AG09309 (cell line): ENCODE measurements at places on chromosomes 6 and 20.

DNA sequence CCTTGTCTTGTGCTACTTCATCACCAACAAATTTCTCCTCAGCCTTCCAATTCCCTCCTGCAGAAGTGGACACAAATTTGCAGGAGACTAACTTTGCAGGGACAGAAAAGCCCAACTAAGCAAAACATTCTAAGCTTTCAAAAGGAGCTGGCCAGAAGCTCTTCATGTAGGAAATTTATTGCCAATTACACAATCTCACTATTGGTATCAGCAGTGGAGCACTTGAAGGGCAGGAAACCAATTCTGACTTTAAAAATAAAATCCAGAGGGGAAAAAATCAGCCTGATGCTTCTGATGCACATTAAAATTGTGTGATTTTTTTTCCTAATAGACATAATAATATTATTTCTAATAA, 193.3 kb downstream of the LY86 start:
- DNase-seq = no peak

DNA sequence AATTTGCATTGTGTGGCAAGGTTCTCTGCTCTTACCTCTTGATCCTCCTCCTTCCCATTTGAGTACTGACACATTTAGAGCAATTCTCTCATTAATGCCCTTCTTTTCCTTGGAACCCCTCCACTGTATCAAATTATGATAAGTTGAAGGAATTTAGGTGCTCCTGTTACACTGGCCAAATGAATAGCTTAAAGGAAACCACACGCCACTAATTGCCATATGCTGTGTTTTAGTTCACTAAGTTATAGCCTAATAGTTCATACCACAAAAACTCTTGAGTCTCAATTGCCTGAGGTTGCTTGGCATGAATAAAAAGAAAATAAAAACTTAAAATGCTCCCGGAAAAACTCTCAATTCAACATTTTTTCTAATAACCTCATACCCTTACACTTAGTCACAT, 1239.3 kb downstream of the EPHA7 start:
- no peak for DNase-seq

DNA sequence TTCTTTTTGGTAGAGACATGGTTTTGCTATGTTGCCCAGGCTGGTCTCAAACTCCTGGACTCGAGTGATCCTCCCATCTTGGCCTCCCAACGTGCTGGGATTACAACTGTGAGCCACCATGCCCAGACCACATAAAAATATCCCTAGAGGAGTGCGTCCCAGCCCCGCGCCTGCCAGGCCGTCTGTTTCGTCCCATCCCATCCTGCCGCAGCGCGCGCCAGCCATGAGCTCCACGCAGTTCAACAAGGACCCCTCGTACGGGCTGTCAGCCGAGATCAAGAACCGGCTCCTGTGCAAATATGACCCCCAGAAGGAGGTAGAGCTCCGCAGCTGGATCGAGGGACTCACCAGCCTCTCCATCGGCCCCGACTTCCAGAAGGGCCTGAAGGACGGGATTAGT, 16.6 kb upstream of the AMD1 start:
- no peak for DNase-seq

DNA sequence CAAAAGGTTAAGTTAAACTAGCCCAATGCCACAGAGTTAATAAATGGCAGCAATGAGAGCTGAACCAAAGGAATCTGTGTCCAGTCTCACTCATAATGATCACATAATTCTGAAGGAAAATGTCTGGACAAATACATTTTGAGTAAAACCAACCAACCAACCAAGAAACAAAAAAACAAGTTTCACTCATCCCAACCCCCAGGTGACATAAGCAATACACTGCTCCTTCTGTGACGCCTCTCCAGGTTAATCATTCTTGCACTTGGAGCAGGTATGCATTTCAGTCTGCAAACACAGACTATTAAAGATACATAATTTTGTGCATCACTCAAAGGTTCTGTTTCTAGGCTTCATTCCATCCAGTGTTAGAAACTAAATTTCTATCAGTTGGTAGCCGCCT, 35.2 kb upstream of the MC3R start:
- DNase-seq = no peak

DNA sequence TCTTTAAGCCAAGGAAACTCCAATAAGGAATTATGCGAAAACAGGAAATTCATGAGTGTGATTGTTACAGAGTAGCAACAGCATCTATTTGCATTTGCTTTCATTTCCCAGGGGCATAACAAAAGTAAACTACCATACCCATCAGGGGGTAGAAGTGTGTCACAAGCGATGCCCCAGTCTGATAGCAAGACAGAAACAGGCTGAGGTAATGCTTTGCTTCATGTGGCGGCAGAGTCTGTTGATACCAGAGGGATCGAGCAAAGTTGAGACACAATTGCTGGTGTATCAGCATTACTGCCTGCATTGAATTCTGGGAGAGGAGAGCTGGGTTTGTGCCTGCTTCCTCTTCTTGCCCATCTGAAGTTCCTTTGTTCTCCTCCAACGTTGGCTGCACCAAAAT, 51.2 kb upstream of the LYRM2 start:
- DNase-seq = no peak

DNA sequence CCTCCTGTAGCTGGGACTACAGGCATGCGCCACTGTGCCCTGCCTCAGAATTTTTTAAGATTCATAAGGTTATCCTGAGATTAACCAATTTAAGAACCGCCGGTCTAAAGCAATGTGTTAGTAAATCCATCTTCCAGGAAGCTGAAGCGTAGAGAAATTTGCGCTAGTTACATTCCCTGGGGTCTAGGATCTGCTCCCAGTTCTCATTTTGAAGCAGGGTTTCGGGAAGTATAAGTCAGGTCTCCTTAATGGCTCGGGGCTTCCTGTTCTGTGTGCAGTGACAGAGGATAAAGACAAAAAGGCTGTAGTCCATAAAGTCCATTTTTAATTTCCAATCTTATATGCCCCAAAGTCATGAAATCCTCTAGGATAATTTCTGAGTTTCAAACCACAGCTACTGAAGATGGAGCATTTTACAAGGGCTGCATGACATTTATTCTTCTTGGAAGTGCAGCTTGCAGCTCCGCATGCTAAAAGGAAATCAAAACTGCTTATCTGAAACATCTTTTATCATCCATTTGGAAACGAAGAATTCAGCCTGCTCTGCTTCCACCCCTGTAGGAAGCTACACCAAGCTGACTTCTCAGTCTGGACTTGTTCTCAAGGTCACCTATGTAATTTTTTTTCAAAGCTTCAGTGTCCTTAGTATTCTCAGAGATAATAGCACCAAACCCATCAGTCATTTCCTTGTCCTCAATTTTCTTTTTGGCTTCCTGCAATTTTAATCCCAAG, 326.1 kb downstream of the PRL start:
- DNase-seq = no peak

DNA sequence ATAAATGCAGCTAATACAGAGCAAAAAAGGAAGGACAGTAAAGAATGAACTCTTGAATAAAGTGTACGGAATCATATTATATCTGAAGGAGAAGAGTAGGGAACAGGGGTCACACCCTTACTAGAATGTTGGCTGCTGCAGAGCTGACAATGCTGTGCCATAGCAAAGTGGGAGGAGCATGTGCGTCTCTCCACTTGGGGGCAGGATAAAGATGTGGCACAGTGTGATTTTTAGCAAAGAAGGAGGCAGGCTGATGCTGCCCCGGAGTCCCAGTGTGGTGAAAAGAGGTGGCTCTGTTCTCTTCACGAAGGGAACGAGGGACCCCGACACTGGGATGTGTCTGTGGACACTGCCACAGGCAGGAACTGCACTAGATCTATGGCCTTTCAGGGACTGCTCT, 67.5 kb downstream of the INSM1 start:
- DNase-seq = no peak

DNA sequence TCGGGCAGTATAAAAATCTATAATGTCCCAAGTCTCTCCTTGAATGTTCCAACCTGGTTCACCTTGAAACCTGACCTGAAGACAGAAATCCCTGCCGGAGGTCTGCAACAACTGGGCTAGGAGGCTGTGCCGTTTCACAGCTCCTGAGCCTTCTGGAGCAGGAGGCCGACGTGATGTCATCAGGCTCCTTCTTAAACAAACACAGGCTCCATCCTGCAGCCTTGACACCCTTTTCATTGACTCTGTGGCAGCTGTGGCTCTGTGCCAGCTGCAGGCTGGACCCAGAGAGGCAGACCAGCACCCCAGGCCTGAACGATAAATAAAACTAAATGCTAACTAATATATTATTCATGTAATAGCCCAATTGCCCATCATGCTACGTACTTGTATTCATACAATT, 483.9 kb downstream of the CD83 start:
- no peak for DNase-seq

DNA sequence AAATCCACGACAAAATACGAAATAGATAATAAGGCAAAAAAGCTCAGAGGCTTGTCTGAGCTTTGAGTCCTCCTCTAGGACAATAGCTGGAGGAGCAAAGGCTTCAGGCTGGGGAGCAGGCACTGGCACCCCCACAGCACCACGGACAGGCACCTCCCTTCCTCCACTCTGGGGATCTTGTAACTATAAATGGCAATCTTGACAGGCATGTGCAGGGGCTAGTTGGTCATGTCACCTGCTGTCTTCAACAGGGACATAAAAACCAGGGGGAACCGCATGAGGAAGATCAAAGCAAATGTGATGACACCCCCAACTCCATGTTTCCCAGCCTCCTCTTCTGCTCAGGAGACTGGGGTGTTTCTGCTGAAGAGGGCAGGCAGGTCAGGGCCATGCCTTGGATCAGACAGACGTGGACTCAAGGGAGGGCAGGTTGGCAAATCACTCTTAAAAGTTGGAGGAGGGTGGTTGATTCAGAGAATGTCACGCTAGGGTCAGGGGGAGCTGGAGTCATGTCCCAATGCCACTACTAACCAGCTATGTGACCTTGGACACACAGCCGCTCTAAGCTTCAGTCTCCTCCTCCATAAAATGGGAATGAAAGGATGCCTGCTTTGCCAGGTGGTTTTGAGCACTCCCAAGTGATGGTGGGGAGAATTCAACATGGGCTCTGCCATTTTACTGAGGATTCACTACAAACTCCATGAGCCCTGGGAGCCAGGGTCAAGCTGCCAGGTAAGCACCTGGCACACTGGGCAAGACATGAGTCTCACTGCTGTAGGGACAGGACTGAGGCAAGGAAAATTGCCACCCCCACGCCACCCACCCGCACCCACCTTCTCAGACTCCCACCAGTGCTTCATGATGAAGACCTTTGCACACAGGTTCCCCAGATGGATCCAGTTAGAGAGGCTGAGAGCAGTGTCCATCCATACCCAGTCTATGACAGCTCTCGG, 48.0 kb downstream of the NPEPL1 start:
- no peak for DNase-seq

DNA sequence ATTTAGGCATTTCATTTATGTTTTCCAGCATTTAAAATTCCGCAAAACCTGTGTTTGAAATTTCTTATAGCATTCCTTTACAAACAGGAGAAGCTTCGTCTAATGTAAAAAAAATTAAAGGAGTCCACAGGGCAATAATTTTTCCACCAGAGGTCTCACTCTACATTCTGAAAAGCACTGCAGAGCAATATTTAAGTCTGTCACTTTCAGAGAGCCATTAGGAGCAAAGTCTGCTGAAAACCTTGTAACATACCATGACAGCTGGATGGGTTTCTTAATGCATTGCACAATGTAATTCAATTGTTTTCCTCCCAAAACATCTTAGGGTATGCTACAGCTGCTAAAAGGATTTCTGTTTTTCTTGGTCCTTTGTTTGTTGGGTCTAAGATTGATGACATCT, 18.0 kb downstream of the BAG2 start:
- DNase-seq = no peak

GRCh38 chr6:167559675-167560479, 235.0 kb downstream of the TTLL2 start:
- no peak for DNase-seq

DNA sequence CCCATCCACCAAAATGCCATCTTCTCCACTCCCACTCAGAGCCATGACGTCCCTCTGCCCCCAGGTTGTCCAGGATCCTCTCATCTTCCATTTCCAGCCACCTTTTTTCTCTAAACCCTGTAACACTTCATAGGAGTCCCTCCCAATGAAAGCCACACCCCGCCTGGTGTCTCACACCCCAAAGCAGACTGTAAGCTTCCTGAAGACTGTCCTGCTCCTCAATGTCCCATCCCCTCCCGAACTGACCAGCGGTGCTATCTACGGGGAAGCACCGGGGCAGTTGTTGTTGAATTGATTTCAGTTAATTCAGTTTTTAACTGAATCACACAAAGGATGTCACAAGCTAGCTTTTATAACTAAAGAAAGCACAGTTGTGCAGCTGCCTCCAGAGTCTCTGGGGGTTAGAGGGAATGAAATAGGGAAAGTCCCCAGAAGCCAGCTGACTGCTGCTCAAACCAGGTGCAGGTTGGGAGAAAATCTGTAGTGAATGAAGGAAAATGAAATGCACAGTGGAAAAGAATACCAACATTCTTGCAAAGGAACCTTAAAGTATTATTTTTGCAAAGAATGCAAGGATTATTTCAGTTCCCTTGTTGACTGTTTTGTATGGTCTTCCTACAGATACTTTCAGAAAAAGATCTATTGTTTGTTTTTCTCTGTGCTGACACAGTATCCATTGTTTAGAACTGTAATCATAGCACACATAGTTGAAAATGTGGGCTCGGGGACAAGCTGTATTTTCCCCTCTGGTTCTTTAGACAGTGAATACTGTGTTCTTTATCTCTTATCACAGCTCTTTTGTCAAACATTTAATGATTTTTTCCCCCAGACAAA, 222.6 kb upstream of the QKI start:
- DNase-seq = no peak

DNA sequence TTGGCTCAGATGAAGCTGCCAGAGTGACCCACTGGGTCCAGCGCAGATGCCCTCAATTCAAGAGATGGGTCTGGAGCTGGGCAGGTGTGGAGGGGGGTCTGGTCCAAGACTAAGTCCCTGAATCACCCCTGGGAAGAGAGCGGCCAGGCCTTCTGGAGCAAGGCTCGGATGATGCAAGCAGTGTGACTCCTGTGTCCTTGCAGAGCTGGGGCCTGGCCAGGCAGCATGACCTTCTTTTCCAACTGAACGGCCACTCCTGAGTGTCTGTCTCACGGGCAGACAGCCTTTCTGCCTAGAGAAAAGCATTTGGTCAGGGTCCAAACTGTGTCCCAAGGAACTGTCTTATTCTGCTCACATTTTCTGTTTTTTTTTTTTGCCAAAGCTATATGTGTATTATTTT, 42.6 kb upstream of the FNDC1 start:
- DNase-seq = no peak

DNA sequence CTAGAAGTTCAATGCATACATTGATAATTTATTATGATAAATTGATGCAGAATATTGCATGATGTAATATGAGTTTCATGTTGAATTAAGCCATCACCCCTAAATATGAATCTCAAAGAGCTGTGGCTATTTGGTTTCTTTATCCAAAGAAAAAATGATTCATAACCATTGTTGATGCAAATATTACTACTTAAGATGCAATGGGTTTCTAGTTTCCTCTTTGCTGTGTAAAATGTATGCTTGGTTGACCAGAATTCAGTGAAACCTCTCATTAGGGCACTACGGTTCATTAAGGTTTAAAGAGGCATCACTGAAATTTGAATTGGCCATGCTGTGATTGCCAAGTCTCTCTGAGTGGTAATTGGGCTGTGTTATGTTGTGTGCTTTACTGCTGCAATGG, 492.5 kb upstream of the FLRT3 start:
- DNase-seq = no peak

- no peak for DNase-seq
These were observed 166.5 kb downstream of the SOBP start for GRCh38 chr6:107656401-107656800.
